ENCODE measurements at places on chromosomes 12 and 14. TPM values are rescaled to one million over a fixed set of nuclear protein-coding genes. Genes with fewer than 3 reads are reported as not detected.

Gene KLHL33
- not detected for total RNA-seq

Gene NXPH4
- total RNA-seq, result 2.1 TPM

DNA sequence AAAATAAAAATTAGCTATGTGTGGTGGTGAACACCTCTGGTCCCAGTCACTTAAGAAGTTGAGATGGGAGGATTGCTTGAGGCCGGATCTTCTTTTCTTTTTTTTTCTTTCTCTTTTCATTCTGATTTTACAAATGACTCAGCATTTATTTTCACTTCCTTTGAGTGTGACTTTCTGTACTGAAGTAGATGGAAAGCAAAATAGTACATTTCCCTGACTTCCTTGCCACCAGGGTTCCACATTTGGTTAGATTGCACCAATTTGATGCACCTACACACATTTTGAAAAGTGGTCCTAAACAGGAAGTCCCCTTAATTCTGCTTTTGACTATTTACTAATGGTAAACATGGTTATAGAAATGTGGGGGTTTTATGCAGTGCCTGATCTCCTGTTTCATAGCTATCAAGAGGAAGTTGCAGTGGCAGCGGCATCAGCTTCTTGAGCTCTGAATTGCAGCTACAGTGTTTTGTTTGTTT is 13.0 kb upstream of the LEMD3 start:
- no peaks in the 10 kb centered on the region for H3K4me1 ChIP-seq
- DNase-seq, result no peak
- H3K27me3 ChIP-seq, result peaks cover 22% of the 10 kb centered on the region
- no peak overlapping the region for H3K27ac ChIP-seq
- H3K4me3 ChIP-seq, result no peak overlapping the region
- no peaks in the 10 kb centered on the region for H3K36me3 ChIP-seq

GRCh38 chr12:54195737-54196347 is 7.1 kb upstream of the SMUG1 start:
- H3K36me3 ChIP-seq, result no peaks in the 10 kb centered on the region
- no peak overlapping the region for H3K4me3 ChIP-seq

- no peaks in the 10 kb centered on the region for H3K4me1 ChIP-seq
- DNase-seq, result no peak
- no peaks in the 10 kb centered on the region for H3K27me3 ChIP-seq
- H3K4me3 ChIP-seq, result no peak overlapping the region
- no peak overlapping the region for H3K27ac ChIP-seq
Measured at GRCh38 chr12:54740882-54741281, 92.7 kb upstream of the DCD start.

DNA sequence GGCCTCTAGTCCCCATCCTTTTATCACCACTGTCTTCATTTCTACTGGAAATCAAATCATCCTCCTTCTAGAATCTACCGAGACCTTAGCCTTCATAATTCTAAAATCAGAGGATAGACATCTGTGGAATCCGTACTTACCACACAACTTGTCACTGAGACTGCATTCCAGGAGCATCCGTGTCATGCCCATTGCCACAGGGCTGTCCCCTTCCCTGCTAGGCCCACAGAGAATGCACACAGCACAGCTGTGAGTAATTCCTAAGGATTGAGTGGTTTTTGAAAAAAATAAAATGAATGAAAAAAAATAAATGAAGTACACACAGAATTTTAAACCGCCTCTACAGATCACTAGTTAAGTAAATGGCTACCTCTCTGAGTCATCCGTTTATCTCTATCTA is 21.0 kb upstream of the MAGOHB start:
- no peaks in the 10 kb centered on the region for H3K27me3 ChIP-seq
- no peaks in the 10 kb centered on the region for H3K4me1 ChIP-seq
- DNase-seq, result no peak
- H3K4me3 ChIP-seq, result no peak overlapping the region

Data from Panc1 (cell line).